ENCODE measurements at places on chromosomes 7 and 10. TPM values are rescaled to one million over a fixed set of nuclear protein-coding genes. Genes with fewer than 3 reads are reported as not detected.

The SLC35G1 gene
- total RNA-seq = 5.1 TPM

The GDF2 gene
- total RNA-seq = not detected

The LANCL2 gene
- total RNA-seq = 11.0 TPM

The TSPAN15 gene
- 28.7 TPM for total RNA-seq

- no peak for DNase-seq
Observed at GRCh38 chr7:96284835-96285234, 37.1 kb downstream of the SLC25A13 start.

- DNase-seq = peak; percentile 42
Observed at GRCh38 chr7:98870121-98870651, 372 bp upstream of the TMEM130 start.

- DNase-seq = no peak
Observed at GRCh38 chr7:114783508-114783907, 138.4 kb upstream of the MDFIC start.

Data from T-helper 17 cell (primary cell).